ENCODE measurements at places on chromosomes 3 and 15.

DNA sequence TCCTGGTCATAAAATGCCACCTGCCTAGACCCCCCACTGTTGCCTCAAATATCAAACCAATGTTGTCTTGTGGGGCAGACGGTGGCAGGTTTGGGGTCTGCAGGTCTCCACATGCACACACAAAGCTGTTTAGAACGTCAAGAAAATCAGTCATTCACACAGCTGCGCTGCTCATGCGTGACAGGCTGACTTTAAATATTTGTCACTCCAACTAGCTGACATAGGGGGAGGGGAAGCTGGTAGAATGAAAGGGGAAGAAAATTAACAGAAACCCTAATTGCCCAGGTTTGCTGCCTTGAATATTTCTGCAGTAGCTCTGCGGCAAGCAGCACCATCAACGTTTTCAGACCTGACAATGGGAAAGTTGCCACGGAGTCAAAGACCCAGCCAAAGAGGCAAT, 201.8 kb downstream of the ABHD5 start:
- DNase-seq = no peak

- no peak for DNase-seq
Measured at GRCh38 chr3:89184151-89184995, 77.0 kb downstream of the EPHA3 start.

DNA sequence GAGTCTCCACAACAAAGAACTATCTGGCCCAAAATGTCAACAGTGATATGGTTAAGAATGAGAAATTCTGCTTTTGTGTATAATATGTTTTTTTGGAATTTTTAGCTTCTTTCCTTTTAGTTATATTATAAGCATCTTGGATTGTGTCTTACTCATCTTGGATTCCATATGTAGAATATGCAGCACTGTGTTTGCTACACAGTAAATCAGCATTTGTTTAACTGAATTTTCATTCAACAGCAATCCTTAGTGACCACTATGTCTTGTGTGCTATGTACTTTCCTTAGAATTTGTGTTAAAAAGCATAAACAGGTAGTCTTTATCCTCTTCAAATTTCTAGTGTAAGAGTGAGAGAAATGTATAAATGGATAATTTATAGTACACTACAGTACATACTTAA, 18.2 kb upstream of the TMEM207 start:
- DNase-seq = no peak

- no peak for DNase-seq
Measured at GRCh38 chr15:22918056-22918455, 62.1 kb downstream of the CYFIP1 start.

- no peak for DNase-seq
Measured at GRCh38 chr3:71232175-71232679, 351.3 kb downstream of the FOXP1 start.

- DNase-seq = no peak
Measured at GRCh38 chr15:30073915-30074314, 8.8 kb upstream of the GOLGA8J start.

- DNase-seq = no peak
Measured at GRCh38 chr15:49815950-49816349, 195.1 kb downstream of the DTWD1 start.

DNA sequence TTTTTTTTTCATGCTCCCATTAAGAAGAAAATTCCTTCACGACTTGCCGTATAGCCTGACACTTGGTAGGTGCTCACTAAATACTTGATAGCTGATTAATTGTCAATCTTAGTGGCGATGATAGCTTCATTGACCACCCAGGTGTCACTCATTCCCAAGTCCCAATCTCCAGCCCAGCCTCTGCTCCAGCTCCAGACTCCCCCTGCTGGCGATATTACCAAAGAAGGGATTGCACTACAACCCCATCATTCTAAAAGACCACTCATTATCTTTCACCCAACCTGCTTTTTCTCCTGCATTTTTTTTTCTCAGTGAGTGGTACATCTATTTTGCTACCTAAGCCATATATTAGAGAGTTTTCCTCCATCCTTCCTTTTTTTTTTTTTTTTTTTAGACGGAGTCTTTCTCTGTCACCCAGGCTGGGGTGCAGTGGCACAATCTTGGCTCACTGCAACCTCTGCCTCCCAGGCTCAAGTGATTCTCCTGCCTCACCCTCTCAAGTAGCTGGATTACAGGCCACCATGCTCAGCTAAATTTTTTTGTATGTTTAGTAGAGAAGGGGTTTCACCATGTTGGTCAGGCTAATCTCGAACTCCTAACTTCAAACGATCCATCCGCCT, 19.5 kb upstream of the COMMD2 start:
- no peak for DNase-seq

DNA sequence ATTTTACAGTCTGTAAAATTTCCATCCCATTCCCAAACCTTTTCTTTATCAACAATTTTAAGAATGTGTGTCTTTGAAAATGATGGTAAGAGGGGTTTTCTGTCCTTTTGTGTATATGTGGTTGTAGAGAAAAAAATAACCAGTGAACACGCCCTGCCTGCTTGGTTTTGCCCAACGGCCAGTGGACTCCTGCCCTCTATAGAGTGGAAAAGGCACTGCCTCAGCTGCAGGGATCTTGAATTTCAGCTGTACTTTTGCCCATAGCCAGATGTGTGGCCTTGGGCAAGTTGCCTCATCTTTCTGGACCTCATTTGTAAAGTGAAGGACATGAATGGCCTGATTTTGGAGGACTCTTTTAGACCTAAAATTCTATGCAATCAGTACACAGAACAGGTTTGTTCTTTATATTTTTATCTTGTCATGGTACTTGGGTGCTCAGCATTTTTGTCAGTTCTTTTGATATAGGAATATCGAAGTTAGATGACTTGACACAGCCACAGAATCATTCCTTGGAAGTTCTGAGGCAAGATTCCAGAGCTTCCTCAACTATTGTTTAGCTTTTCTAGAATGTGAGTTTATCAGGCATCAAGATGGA, 81.0 kb downstream of the CLDN11 start:
- DNase-seq = no peak

DNA sequence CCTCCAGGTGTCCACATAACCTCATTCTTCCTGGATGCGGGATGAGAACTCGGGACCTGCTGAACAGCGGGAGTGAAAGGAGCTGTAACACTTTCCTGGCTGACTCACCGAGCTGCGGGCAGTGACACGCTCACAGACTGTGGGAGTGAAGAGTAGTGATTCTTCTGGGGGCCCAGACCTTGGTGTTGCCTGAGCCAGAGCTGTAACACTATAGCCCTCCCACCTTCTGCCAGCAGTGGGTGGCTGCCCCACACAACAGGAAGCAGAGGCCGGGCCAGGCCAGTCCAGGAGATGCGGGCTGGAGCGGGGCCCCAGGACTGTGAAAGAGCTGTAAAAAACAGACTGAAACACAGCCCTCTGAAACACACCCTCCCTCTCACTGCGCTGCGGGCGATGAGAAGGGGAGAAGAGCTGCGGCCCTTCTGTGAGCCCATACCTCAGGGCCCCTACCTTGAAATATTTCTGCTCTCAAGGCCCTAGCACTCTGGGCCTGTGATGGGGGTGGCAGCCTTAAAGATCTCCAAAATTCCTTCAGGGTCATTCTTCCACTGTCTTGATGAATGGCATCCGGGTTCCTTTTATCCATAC, 464.0 kb upstream of the CCDC54 start:
- DNase-seq = no peak

- no peak for DNase-seq
Measured at GRCh38 chr15:47541562-47541961, 175.7 kb upstream of the SEMA6D start.

DNA sequence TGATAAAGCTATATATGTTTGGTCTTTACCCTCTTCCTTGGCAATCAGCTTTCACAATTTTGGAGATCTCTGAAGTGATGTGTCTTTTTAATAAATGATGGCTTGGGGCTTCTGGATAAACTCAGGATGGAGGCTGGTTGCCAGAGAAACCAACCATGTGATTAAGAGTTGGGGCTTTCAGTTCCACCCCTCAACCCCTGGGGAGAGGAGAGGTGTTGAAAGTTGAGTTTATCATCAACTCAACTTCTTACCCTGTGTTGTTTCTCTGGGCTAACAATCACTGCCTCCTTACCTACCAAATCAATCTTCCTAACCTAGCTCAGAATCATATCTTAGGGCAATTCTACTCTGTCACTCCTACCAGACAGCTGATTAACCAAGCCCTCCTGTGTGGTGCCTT, 735.8 kb downstream of the ZPLD1 start:
- DNase-seq = no peak

DNA sequence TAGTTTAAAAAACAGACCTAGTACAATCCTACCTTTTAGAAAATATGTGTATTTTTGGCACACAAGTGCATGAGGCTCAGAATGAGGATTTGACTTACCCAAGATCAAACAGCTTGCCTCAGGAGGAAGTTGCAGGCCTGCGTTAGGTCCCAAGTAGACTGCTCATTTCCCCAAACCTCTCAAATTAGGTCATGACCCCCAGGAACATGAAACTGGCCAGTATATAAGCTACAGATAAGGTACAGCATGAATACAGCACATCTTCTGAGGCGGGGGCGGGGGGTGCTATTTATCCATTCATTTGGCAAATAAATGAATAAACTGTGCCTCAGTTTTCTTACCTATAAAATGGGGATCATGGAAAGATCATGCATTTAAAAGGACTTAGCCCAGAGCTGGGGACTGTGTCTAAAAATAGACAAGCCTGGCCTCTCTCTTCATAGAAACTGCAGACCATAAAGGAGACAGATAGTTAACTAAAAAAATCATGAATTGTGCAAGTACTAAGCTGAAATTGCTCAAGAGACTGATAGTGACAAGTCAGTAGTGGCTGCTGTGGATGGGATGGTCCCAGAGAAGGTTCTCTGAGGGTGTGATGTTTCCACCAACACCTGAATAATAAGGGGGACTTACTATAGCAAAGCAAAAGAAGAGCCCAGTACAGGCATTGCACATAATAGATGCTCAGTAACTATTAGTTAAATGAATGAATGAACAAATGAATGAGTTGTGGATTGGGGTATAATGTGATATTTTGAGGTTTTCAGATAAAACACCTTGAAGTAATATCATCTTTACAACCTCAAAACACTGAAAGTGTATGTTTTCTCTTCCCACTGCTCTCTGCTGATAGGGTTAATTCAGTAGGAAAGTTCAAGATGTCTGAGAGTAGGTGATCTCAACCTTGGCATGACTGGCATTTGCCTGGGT, 258.5 kb upstream of the PROK2 start:
- no peak for DNase-seq

All from breast epithelium (tissue), 4 donors.